ENCODE measurements at places on chromosomes 7 and 10.
A peak's percentile ranks its signal among the peaks of the same experiment; 100 is the strongest.

DNA sequence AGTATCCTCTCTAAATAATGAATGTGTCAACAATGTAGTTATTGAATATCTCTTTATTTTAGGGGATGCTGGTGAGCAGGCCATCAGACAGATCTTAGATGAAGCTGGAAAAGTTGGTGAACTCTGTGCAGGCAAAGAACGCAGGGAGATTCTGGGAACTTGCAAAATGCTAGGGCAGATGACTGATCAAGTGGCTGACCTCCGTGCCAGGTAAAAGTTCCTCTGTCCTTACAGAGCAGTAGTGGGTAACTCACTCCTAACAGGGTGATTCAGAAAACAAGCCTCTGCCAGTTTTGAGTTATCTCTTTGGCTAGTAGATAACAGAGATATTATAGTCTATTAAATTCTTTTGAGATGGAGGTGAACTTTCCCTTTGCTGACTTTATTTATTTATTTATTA, 67.3 kb downstream of the AP3M1 start:
- no peak for DNase-seq

GRCh38 chr10:4427532-4427931, 398.5 kb upstream of the AKR1E2 start:
- DNase-seq = no peak

GRCh38 chr10:60623627-60624026, 154.7 kb upstream of the CDK1 start:
- DNase-seq = no peak

DNA sequence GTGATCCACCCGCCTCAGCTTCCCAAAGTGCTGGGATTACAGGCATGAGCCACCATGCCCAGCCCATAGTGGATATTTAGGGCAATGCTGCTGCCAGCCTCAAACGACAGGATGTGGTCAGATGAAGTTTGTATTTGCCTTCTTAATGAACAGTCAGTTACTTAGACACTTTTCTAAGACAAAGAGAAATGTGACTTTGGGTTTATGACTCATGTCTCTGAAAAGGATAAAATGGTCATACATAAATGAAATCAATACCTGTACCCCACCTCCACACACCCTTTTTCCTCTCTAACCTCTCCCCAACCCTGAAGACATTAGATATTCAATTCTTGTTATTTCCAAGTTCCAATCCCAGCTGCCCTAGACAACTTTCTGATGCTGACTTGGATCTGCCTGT, 109.3 kb upstream of the INSIG1 start:
- no peak for DNase-seq

DNA sequence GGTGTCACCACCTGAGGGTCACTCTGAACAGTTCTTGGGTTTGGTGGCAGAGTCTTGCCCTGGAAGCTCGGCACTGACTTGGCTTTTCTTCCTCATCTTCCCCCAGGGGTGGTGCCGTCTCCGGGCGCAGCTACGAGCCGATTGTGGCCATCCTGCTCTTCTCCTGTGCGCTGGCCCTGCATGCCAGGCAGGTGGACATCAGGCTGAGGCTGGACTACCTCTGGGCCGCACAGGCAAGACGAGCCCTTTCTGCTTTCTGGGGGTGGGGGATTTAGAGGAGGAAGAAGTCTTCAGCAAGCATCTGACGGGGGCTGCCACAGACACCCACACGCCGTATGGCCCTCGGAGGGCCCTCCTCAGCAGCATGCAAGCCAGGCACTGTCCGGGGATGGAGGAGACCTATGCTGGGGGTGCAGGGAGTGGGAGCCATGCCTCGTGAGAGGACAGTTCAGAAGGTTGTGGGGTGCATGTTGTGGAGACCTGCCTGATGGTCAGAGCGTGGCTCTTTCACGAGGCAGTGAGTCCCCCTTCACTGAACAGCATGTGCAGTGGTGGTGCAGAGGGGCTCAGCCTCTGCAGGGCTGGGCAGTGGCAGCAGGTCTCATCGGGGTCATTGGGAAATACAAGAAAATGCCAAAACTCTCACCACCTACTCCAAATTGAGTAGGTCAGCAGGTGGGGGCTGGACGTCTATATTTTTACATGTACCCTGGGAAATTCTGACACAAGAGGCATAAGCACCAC, 112.4 kb downstream of the ADCY1 start:
- DNase-seq = no peak

- DNase-seq = no peak
Measured at GRCh38 chr10:11761431-11761830, 19.2 kb downstream of the ECHDC3 start.

- DNase-seq = no peak
Measured at GRCh38 chr7:66258409-66258808, 53.3 kb downstream of the TPST1 start.

DNA sequence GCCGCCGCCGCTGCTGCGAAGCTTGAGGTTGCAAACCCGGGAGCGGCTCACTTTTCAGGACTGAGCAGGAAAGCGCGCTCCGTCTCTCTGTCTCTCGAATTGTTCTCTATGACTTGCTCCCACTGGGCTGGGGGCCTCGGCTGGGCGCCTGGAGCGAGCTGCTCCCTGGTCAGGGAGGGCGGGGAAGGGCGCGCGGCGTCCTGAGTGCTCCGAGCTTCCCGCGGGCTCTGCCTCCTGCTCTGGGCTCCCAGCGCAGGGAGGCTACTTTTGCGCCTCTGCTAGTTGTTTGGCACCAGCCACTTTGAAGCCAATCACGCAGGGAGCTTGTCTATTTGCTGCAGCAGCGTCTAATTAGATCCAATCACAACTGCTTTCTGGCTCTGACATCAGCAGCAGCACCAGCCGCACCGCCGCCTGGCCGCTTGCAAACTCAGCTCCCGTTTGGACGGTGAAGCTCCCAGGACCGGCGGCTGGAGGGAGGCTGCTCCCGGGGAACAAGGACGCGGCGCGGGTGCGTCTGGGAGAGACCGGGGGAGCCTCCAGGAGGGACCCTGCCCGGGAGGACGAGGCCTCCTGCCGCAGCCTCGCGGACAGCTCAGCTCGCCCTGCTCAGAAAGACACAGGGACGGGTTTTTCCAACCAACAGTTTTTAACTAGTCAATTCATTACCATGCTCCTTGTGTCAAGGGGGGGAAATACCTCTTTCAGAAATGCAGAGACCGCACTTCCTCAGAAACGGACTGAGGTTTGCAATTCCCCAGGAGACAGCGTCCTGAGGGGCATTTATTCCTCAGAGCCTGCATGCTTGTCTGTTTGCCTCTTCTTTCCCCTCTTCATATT, at the start of gene ADARB2:
Gene ADARB2 (minus strand): TSS at position 304 of the 840 bp plus-strand sequence.
- DNase-seq = peak; percentile 86

GRCh38 chr7:156125841-156126730, 313.8 kb upstream of the SHH start:
- DNase-seq = no peak

GRCh38 chr10:35574924-35575352, 30.2 kb upstream of the GJD4 start:
- no peak for DNase-seq

GRCh38 chr7:137606061-137606674, 240.6 kb downstream of the DGKI start:
- peak; percentile 40 for DNase-seq

GRCh38 chr10:49394933-49395740, 752 bp downstream of the DRGX start:
- no peak for DNase-seq

DNA sequence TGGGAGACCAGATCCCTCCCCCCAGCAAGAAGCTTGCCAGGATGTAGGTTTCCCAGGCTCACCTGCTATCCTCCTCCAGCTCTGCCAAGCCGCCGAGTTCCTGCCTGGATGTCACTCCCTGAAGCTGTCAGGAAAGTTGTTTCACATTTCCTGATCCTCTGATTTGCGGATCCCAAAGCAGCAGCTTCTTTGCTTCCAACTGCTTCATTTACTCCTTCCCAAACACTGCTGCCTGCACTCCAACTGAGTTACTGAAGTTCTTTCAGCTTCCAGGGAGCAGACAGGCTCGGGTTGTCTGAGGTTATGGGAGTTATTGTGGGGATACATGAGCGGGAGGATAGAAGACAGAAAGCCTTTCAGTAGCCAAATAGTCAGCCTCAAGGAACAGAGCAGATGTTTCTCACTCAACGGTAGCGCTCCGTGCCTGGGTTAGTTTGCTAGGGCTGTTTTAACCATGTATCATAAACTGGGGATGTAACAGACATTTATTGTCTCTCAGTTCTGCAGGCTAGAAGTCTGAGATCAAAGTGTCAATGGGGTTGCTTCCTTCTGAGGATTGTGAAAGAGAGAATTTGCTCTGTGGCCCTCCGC, 516.0 kb downstream of the REEP3 start:
- DNase-seq = no peak

DNA sequence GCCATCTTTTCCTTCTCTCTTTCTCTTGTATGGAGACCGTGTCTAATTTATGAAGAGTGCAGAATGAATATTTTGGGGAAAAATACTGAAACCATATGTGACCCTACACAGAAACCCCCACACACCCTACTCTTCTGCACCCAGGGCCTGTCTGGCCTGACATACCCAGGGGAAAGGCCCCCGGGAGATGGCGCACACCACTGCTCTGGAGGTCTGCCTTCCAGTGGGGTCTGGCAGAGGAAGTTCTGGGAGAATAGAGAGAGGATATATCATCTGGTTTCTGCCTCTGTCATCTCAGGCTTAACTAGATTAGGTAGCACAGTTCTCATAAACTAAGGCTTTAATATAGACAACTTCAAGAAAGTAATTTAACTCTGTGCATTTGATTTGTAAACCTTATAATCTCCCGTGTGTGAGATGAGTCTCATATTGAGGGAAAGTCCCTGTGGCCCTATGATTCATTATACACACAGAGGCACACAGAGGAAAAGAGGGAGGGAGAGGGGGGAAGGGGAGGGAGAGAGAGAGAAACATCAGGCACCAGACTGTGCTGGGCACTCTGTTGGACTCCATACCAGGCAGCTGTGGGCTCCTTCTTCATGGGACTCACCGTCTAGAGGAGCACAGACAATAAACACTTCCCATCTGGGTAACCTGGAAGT, 123.3 kb downstream of the AOAH start:
- no peak for DNase-seq

- DNase-seq = no peak
Measured at GRCh38 chr7:128010391-128011127, 20.7 kb downstream of the LRRC4 start.

DNA sequence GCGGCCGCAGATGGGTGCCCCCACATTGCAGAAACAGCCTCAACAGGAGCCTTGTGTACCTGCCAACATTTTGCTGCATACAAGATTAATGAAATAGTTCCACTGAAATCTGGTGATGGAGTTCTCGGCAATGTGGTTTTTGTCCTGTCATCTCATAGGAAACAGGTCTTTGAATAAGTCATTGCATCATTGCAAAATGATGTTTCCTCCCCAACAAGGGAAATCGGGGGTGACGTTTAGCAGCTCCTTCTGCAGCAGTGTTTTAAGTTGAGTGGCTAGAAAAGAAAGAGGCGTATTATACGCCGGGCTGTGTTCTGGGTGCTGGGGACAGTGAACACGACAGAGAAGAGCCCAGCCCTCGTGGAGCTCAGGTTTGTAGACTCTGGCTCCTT, 177.0 kb downstream of the PRKAG2 start:
- DNase-seq = no peak

DNA sequence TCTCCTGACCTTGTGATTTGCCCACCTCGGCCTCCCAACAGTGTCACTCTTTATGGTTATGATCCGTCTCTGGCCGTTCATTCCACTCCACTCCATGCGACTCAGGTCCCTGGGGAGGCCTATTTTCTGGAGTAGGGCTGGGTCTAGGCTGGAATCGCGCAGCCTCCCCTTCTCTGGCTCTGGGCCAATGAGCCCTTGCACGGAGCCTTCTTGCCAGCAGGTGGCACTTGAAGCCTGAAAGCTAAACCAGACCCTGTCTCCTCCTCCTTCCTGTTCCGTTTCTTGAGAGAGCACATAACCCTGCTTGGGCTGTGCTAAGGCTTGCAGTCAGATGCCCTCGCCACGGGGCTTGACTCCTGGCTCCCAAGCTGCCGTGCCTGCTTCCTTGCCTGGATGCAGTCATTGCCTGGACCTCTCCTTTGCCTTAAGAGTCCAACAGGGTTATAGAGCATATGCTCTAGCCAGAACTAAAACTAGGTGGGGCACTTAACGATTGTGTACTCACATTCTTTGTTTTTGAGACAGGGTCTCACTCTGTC, 9.6 kb upstream of the DNAJB12 start:
- DNase-seq = peak; percentile 95
